ENCODE measurements at places on chromosomes 6 and 20.

DNA sequence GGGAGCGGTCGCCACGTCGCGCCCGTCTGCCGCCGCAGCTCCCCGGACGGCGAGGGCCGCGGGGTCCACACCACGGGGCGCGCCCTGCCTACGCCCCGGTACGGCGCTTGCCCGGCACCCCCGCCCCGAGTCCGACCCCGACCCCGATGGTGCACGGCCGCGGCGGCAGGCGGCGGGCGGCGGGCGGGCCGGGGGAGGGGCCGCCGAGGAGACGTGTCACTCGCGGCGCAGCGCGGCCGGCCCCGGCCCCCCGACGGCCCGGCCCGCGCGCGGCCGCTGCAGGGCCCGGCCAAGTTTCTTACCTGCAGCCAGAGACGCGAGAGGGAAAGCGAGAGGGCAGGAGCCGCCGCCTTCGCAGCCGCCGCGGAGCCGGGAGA is 328 bp downstream of the RRBP1 start:
- DNase-seq = no peak

DNA sequence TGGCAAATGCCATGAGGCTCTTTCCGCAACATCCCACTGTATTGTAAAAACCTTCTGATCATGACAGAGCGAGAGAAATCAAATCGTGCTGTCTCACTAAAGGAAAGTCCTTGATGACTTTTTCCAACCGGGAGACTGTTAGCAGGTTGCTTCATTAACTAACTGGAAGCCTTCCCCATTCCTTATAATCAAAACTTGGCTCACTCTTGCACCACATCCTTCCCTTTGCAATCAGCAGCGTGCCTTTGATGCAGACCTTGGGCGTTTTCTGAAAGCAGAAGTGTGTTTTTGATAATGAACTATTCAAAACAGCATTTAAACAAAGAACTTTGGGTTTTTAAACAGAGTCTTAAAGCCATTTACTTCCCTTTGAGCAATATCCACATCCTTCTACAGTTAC is 96.2 kb upstream of the CNR1 start:
- DNase-seq = no peak

DNA sequence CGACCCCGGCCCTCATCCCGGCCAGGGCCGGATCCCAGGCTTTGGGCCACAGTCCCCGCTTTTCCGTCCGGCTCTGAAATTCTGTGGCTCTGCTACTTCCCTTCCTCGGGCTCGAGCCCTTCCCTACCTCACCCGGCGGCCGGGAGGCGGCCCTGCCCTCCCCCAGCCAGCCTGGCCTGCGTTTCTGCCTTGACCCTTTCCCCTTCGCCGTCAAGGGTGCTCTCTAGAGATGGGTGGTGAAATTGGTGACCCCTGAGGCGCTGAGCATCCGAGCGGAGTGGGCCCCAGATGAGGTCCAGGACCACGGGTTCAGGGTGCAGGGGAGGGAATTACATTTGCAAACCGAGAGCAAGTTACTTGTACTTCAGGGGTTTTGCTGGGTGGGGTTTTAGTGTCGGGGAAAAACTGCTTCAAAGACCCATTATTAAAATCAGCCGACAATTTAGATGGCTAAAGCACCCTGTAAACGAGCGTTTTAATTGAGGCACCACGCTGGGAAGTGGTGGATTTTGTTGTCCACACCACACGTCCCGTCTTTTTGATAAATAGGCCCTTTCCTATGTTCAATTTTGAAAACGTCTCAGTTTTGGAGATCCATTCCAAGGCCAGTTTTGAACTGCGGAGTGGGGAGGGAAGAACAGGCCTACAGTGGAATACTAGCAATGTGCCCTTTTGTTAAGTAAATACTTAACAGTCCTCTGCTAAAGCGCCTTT is 9.9 kb downstream of the TFAP2A start:
- DNase-seq = peak; percentile 59

DNA sequence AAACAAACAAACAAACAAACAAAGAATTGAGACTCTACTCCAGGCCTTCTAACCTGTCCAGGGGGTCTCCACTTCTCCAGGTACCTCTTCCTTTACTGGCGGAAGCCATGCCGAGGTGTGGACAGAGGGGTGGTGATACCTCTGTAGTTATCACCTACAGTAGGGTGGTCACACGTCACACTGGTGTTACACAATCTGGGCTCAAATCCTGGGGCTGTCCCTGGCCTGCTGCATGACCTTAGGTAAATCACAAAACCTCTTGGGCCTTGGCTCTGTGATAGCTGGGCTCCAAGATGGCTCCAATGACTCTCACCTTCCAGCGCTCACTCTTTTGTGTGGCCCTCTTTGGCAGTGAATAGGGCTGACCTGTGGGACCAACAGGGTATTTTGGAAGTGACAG is 76.8 kb upstream of the ZNFX1 start:
- no peak for DNase-seq

- no peak for DNase-seq
These were observed 32.5 kb upstream of the NT5E start for GRCh38 chr6:85417336-85417735.

GRCh38 chr20:17438436-17439039 is 92.6 kb downstream of the BFSP1 start:
- DNase-seq = no peak

GRCh38 chr6:157569543-157569942 is 188.6 kb downstream of the ZDHHC14 start:
- DNase-seq = no peak

- DNase-seq = no peak
These were observed 83.7 kb upstream of the ZNF322 start for GRCh38 chr6:26743157-26743821.

- peak; percentile 38 for DNase-seq
These were observed 323.6 kb downstream of the UBE3D start for GRCh38 chr6:82741996-82742385.

GRCh38 chr6:106677282-106677681 is 47.9 kb downstream of the QRSL1 start:
- no peak for DNase-seq

GRCh38 chr20:59253779-59254319 is 46.6 kb upstream of the EDN3 start:
- peak; percentile 63 for DNase-seq

DNA sequence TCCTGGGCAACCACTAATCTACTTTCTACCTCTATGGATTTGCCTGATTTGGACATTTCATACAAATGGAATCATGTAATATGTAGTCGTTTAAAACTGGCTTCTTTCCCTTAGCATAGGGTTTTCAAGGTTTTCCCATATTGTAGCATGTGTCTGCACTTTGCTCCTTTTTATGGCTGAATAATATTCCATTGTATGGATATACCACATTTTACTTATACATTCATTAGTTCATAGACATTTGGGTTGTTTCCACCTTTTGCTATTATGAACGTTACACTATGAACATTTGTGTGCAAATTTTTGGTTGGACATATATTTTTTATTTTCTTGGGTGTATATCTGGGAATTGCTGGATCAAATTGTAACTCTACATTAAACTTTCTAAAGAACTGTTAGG is 600.4 kb upstream of the NOX3 start:
- DNase-seq = no peak

- no peak for DNase-seq
These were observed 673 bp downstream of the CST7 start for GRCh38 chr20:24949756-24950127.

DNA sequence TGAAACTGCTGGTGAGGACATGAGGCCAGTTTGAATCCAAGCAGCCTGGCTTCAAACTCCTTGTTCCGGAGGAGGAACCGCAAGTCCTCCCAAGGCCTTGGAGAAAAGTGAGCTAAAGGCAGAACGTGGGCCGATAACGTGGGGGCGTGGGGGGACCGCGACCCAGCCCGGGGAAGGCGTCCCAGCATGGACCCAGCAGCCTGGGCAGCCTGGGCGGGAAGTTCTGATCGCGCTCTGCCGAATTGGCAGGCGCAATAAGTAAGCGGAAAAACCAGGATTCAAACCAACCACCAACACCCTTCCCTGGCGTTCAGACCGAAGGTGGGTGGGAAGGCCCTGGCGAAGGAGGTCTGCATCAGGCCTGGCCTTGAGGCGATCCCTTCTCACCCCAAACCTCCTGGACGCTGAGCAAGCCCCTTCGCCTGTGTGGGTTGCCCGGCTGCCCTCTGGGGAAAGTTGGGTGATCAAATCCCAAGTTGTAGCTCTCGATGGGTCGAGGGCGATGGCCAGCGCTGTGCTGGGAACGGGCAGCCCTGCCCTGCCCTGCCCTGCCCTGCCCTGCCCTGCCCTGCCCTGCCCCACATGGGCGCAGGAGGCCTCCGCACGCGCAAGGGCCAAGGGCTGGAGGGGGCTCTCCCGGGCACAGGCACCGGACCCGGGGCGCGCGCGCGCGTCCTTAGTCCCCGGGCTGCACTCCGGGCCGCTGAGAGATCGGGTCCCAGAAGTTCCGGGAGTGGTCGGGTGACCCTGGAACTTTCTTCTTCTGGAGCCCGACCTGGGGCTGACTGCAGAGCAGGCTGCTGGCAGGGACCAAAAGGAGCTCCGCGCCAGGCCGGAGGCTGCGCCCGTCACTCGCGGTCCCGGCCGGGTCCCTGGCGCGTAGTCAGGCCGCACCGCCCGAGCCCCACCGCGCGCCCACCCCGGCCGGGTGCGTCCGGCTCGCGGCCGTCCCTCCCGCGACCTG is 637 bp upstream of the SLC22A3 start:
- no peak for DNase-seq

DNA sequence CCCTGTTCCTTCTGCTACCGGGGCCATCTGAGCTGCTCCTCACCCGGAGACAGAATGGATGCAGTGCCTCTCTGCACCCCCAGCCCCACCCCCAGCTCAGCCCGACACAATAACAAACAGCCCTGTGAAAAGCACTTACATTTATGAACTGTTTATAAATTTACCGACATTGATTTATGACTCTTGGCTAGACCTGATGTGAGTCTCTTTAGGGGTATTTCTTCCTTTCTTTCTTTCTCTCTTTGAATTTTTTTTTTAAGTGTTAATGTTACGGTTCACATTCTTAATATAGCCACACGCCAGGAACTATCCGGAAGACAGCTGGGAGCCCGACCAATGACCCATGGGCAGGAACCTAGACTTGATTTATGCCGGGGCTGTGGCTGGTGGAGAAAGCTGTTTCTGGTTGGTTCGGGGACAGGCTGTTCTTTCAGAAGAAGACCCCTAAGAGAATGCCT is 266.3 kb downstream of the CDC5L start:
- no peak for DNase-seq

DNA sequence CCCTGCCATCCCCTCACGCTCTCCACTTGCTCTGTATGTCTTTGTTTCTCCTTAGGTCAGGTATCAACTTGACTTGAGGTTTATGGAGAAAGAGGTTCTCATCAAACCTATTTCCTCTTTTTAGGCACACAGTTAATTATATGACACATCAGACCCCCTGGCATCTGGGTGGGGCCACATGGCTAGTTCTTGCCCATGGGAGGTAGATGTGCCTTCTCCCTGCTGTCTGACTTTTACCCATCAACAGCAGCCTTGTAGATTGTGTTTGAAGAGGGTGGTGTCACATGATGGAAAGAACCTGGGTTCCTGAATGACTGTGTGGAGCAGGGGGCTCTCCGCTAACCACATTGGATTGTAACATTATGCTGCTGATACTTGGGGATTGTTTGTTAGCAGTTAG is 7.2 kb upstream of the UQCC2 start:
- DNase-seq = no peak

GRCh38 chr6:71733970-71734899 is 152.1 kb upstream of the RIMS1 start:
- no peak for DNase-seq

GRCh38 chr20:55139173-55139765 is 663.9 kb downstream of the DOK5 start:
- DNase-seq = no peak

DNA sequence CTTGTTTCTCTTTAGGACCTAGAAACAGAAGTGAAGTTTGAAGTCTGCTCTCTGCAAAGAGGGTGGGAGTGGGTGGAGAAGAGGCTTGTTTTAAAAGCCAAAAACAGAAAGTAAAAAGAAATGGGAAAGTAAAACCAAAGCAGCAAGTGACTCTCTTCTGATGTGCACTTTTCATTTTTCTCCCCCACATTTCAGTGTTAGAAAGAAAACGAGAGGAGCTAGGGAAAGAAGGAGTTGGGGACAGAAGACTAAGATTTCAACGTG is 1.3 kb downstream of the C6orf141 start:
- DNase-seq = no peak

GRCh38 chr20:36352843-36353553 is 46.9 kb downstream of the DLGAP4 start:
- DNase-seq = no peak

DNA sequence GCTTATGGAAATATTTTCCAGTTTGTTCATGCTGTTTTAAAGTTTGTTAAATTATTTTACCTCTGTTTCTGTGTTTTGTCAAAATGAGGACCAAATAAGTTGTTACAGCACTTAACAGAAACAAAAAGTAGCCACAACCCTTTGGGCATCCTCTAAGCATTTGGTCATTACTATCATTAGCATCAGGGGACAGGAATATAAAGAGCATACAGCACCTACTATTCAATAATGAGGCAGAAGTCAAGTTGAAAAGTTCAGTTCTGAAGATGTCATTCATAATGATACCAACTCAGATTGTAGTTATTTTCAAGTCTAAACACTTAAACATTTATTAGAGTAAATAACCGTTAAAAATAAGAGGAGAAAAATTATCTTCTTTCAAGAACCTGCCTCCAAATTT is 862.3 kb upstream of the FLRT3 start:
- DNase-seq = no peak

DNA sequence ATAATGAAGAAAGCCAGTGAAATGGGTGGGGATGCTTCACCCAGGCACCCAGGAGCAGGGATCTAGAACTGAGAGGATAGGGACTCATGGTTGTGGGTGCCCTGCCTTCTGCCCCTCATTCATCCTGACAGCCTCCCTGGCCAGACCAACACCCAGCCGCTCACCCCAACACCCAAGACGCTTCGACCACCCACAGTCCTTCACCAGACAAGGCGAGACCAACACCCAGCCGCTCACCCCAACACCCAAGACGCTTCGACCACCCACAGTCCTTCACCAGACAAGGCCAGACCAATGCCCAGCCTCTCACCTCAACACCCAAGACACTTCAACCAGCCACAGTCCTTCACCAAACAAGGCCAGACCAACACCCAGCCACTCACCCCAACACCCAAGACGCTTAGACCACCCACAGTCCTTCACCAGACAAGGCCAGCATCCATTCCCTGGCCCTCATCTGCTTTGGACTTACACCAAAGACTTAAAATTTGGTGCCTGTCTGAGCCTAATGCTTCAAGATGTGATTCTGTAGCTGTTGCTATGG is 131.5 kb downstream of the ANKRD60 start:
- no peak for DNase-seq

- DNase-seq = no peak
These were observed 456.8 kb upstream of the GJE1 start for GRCh38 chr6:141675957-141676356.

GRCh38 chr6:109373331-109373730 is 8.9 kb downstream of the CD164 start:
- DNase-seq = no peak

DNA sequence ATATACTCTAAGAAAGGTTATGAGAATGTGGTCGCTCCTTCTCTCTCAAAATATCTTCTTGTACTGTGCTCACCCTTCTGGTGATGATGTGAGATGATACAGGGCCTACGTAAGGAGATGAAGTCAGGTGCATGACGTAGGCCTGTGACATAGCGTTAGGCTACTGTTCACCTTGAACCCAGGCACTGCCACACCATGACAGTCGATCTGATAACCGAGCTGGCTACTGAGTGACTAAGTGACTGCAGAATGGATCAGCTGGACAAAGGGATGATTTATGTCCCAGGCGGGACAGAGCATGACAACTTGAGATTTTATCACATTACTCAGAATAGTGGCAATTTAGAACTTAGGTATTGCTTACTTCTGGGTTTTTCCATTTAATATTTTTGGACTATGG is 11.2 kb downstream of the SLC24A3 start:
- no peak for DNase-seq
